Activated gamma-delta T cell treated with anti-CD3 and anti-CD28 coated beads, Interleukin-2, amount 50 U/mL, for 16 hours (primary cell): ENCODE measurements at places on chromosomes 2 and 18.

DNA sequence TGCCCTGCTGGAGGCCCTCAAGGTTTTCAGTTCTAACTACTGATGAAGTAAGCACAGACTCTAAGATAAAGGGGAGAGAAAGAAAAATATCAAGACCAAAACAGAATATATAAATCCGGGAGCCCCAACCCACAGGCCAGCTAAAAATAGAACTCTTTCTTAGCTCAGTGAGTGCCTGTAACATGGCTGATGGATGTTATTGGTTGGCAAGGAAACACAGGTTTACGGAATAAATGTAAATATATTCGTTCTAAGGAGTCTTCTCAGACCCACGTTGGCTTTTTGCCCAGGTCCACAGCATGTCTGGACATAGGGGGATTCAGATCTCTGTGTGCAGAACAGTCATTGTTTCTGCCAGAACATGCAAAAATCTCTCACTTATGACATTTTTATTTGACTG is 139.0 kb upstream of the SERPINE2 start:
- no peak for DNase-seq

DNA sequence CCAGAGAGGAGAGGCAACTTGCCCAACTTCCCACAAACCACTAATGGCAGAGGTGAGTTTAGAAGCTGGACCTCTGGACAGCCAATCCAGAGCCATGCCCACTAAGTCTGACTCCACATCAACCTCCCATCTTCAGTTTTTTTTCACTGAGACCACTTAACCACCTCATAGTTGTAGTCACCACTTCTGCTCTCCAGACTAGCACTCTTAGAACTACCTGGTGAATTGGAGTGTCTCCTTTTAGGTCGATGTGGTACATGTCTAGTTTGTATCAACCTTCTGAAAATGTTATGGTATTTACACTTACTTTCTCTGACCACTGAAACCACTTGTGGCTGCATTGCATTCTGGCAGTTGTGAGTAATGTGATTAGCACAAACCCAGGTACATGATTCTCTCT is 743.6 kb upstream of the FANCL start:
- DNase-seq, result no peak

GRCh38 chr2:95029898-95030341 is 4.4 kb downstream of the MAL start:
- DNase-seq, result no peak

DNA sequence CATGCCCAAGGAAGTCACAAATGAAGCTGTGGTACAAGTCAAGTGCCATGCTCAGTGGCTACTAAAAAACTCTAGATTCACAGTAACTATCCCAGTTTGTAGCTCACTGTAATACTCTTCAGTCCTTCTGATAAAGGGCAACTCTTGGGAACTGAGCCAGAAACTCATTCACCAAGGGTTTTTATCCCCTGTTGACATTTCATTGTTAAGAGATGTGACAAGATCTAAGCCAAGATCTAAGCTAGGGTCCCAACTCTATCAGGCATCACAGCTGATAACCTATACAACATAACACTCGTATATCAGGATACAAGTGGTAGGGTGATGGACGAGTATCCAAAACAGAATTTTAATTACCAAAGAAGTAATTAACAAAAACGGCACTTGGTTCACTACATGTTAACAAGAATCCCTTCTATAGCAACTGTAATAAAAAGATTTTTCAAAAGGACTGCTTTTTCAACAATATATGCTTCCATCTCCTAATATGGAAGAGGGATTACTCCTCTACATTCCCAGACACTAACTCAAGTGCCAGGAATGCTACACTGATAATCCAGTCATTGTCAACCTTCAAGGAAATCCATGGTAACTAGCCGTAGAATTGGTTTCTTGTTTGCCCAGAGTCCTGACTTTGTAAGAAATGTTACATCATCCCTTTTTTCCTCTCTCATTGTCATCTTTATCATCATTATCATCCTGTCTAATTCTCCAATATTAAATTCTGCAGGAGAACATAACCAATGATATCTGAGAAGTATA is 111.7 kb downstream of the CDH2 start:
- DNase-seq, result no peak

GRCh38 chr2:153196378-153197058 is 282.0 kb downstream of the RPRM start:
- no peak for DNase-seq

- no peak for DNase-seq
Observed at GRCh38 chr2:217749008-217749407, 253.8 kb downstream of the TNS1 start.

- DNase-seq, result no peak
Observed at GRCh38 chr2:236109473-236109872, 58.7 kb downstream of the GBX2 start.

GRCh38 chr2:146986161-146986560 is 858.7 kb upstream of the ACVR2A start:
- no peak for DNase-seq

GRCh38 chr18:36114251-36114650 is 14.9 kb downstream of the SLC39A6 start:
- DNase-seq, result no peak

DNA sequence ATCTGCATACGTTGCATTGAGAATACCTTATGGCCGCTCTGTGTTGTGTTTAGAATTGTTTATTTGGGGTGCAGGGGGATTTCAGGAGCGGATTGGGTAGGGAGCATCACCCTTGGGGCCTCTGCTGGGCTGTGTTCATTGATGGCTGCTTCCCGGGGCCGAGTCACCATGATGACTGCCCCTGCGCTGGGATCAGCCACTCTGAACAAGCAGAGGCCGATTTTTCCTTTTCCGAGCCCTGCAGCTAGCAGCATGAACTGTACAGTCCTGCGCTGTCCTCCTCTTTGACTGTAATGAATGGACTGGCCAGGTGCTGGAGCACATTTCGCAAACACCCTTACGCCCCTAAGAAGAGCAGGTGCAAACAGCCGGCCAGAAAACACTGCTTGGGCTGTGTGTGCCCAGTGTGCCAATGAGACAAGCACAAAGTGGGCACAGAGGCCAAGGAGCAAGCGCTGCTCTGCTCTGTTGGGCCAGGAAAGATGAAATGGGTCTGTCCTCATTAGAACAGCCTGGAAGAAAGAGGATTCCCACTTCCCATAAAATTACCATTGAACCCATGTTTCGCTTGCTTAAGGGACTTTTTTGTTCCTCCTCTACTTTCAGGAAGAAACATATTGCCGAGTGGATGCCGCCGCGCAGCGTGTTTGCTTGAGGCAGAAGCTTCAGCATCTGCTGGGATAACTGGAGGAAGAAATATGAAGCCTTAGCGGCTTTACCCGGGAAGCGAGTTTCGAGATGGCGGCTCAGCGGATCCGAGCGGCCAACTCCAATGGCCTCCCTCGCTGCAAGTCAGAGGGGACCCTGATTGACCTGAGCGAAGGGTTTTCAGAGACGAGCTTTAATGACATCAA is 82.7 kb downstream of the SH3BP4 start:
- DNase-seq, result no peak

DNA sequence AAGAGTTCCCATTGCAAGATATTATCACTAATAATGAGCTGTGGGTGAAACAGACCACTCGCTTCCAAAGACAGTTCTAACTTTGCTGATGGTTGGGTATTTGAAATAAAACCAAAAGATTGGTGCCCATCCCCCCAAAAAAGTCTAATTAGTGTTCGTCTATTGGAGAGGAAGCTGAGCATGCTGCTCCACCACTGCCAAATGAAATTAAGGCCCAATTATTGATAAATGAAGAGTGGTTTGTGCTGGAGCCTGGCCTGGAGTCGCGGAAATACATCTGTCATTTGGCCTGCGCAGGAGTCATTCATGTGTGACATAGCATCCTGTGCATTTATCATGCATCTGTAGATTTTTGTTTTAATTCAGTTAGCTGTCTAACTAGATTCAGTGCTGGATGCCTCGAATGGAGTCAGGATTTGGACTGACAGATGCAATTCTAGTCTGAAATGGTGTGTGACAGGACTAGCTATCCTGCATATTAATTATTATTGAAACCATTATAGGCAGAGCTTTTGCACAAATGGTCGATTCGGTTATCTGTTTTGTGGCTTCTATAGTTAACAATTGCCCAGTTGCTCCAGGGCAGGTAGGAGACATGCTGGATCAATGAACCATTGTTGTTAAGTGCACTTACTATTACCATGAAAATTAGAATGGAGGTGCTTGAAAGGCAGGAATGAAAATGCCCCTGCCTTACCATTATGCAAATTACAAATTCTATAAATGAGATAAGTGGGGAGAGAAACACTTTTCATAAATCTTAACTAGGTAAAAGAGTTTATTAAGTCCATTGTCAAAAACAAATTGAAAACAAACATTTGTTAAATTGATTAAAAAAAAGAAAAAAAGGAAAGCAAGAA is 450.4 kb upstream of the TCF4 start:
- no peak for DNase-seq

DNA sequence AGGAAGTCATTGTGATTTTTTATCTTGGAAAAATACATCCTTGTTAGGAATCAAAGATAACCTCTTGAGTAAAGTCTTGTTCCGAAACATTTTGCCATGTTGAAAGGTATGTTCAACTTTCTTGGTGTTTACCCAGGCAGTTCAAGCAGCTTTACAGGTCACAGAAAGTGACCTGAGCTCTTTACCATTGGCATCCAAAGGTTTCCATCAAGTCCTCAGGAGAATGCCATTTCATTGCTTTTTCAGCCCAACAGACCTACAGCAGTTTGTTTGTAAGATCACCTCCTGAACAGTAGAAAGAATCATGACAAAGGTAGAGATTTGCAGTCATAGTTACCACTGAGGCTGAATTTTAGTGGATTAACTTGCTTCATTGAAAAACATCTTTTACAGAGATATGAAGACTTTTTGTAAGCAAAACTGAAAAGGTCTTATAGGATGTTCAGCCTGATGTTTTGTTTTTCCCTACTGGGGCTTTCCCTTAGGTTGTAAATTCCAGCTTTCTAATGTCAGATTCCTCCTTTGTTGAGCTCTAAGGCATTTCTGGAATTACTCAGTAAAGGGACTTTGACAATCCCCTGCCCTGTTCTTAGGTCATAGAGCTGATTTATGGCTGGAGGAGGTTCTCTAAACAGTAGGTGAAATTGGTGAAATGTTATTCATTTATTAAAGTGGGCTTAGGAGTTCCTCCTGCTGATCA is 236.8 kb upstream of the RBMS1 start:
- DNase-seq, result no peak

DNA sequence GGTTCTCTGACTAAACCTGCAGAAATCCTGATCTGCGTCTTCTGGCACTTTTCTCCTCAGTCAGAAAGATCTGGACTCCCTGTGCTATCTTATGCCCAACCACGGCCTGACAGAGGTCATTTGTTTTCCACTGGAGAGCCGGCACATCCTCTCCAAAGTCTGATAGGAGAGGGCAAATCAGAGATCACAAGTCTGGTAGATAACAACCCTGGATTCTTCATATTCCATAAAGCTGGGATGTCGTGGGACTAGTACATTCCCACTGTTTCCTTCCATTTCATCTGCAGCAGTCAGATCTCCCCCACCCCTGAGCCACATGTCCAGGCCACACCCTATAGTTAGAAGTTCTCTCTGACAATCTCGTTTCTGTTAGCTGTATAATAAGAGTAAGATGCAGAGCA is 157.0 kb downstream of the MGAT5 start:
- DNase-seq, result no peak

GRCh38 chr2:216713691-216714336 is 18.5 kb upstream of the IGFBP5 start:
- no peak for DNase-seq

- no peak for DNase-seq
Observed at GRCh38 chr2:191012845-191013681, 908 bp downstream of the STAT1 start.

DNA sequence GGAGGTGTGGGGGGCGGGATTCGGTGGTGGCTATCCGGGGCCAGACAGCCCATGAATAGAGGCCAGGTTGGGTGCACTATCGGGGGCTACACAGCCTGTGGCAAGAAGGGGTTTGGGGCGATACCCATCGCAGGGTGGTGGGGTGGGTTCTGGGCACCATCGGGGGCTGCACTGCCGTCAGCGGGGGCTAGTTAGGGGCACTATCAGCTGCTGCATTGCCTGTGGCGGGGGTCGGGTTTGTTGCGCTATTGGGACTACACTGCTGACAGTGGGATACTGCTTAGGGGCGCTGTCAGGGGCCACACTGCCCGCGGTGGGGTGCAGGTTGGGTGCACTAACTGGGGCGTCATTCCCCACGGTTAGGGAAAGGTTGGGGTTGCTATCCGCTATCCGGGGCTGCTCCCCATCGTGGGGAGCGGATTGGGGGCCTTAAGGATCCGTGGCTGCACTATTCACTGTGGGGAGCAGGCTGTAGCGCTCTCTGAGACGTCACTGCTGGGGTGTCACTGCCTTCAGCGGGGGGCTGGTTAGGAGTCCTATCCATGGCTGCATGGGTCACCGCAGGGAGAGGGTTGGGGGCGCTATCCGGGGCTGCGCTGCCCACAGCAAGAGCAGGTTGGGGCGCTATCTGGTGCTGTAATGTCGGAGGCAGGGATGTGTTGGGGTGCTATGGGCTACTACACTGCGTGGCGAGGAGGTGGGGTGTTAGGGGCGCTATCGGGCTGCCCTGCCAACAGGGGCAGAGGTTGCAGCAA is 76.5 kb upstream of the SLC35G4 start:
- no peak for DNase-seq
